ENCODE measurements at places on chromosomes 4 and X.

- no peak for DNase-seq
Observed at GRCh38 chr4:63529581-63530337, 879.5 kb downstream of the TECRL start.

DNA sequence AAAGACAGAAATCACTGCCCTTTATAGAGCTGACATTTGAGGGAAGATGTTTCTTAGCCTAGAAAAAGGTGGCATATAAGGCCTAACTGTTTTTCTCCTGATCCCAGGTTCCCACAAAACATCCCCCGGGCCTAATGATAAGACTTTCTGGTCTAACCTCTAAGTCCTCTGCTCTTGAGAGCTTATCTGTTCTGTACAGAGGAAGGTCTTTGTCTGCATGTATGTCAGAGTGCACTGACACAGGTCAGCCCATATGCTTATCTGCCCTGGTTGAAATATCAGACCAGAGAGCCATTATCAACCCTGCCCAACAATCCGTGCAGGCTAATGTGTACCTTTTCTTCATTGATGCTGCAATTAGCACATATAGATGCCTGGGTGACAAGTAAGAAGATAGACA is 76.2 kb downstream of the ARHGEF9 start:
- no peak for DNase-seq

DNA sequence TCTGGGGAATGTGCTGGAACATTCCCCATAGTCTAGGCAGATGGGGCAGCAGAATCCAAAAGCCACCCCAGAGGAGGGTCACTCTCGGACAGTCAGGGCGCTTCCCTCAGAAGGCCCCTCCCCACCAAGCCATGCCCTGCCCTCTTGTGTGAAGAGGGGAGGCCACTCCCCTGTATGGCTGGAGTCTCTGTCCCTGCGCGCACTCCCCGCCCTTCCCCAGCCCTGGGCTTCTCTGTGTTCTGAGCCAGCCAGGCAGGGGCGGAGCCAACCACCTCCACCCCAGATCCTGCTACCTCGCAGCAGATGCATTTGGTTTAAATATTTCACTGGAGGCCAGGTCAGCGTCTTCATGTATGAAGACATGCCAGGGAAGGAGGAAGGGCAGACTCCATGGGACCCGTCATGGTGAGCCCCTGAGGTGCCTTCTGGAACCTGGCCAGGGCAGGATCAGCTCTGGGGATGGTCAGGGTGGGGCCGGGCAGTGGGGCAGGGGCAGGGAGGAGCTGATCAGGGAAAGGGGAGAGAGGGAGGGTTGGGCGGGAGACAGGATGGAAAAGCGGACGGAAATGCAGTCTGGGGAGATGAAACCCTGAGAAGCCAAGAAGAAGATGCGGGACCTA is 107.3 kb downstream of the ADRA2C start:
- peak; percentile 66 for DNase-seq

DNA sequence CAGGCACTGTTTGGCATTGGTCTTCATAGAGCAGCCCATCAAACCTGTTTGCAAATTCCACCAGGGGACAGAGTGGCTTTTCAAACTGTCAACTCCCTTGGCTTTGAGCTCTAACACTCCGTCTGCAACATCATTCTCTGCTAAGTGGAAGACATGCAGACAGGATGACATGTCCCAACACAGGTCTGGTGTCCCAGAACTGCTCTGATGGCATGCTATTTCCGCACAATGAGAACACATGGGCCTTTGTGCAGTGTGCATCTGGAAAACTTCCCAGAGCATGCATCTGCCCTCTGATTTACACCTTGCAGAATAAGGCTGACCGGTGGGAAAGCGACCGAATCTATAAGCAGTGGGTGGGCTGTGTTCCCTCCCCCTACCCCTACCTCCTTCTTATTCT is 212.8 kb upstream of the GYPA start:
- DNase-seq = no peak

DNA sequence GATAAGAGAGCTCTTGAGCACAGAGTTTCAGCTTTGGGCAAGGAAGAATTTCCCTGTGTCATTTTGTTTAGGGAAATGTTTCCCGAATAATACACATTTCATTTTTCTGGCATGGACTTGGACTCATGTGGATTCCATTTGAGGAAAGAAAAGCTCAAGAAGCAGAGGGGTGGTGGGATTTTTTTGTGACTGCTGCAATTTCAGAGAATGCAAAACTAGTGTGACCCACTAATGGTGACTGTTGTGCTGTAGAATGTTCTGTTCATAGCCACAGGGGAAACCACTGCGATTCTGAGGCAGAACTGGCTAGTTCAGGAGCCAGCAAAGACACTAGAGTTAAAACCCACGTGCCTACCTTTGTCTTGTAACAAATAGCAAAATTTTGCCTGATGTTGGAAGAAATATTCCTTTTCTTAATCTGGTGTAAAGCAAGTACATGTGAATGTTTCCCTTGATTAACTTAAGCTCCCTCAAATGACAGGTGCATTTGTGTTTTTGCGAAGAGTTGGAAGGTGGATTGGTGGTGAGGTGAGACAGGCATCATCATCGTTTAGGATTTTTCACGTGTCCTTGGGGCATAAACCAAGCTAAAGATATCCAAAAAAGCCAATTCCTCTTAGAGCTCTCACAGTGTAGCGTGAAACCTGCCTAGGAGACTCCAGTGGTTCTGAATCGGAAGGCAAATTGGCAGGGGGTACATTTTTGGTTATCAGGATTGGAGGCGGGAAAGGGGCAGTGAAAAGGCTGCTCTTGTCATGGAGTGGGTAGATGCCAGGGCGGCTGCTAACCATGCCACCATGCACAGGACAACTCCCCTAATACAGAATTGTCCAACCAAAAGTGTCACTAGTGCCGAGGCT is 38.0 kb upstream of the FAM9C start:
- DNase-seq = no peak

DNA sequence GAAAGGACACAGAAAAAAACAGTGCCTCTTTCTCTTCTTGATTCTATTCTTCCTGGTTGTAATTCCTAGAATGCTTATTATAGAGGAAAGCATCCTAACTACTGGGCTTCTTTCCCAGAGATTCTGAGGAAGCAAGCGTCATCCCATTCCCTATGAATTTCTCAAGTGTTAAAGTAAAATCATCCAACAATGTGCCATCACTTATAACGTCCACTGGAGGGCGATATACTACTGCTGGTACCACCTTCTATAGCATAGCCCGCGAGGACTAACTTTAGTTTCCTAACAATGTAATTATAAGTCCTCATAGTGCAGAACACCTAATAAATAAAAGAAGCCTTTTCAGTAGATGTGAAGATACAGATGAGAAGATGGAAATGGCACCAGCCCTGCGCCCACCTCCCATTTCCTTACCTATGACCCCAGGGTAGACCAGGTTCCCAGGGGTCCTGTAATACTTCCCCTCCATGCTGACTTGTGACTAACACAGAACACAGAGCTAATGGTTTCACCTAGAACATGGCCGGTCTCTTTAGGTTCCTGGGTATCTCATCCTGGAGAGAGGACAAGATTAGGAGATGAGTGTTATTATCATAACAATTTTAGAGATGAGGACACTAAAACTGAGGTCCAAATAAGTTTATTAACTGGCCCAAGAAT is 4.2 kb downstream of the CENPVL3 start:
- DNase-seq = peak; percentile 49

GRCh38 chr4:185171373-185172071 is 28.5 kb downstream of the SLC25A4 start:
- no peak for DNase-seq

DNA sequence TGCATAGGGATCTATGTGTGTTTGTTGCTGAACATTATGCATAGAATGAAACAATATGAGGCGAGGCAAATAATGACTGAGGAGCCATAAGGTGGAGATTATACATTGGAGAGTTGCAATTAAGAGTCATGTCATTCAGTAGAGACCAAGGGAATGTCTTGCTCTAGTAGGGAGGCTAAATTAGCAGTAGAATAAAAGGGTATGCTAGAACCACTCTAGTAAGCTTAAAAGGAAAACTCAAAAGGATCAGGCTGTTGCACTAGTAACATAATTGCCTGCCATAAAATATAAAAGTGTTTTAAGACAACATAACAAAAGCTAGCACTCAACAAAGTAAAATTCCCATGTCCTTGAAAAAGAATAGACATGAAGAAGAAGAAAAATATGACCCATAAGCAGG is 586.2 kb upstream of the DIAPH2 start:
- DNase-seq = no peak

GRCh38 chr4:184807797-184808712 is 17.7 kb downstream of the ACSL1 start:
- DNase-seq = peak; percentile 50

GRCh38 chr4:7167706-7168105 is 24.6 kb upstream of the SORCS2 start:
- no peak for DNase-seq

- no peak for DNase-seq
Observed at GRCh38 chr4:56628592-56628991, 52.5 kb downstream of the HOPX start.

- DNase-seq = no peak
Observed at GRCh38 chrX:6980981-6981380, 166.5 kb upstream of the STS start.

GRCh38 chr4:144338148-144338547 is 197.6 kb upstream of the GYPA start:
- DNase-seq = no peak

DNA sequence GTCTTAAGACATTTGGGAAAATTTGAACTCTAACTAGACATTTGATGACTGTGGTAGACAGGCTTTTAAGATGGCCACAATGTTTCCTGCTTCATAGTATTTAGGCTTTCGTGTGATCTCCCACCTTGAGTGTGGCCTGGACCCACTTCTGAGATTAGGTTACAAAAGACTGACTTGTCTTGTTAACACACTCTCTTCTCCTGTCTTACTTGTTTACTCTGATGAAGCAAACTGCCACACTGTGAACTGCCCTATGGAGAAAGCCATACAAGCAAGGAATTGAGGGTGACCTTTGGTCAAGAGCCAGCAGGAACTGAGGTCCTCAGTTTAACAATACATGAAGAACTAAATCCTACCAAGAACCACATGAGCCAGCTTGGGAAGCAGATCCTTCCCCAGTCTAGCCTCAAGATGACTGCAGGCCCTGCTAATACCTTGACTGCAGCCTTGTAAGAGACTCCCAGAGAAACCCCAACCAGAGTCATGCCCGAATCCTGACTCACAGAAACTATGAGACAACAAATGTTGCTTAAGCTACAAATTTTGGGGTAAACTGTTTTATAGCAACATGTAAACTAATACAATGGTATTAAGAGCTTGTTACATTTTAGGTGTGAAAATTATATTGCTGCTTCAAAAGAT is 20.3 kb downstream of the UBA6 start:
- no peak for DNase-seq

- no peak for DNase-seq
Observed at GRCh38 chr4:145720656-145721055, 40.7 kb downstream of the C4orf51 start.

Measured in SW480 (cell line).